ENCODE measurements at places on chromosomes 2 and 18.

GRCh38 chr18:68667121-68667520 lies 47.8 kb downstream of the TMX3 start:
- DNase-seq: no peak

- DNase-seq: peak; percentile 68
These were observed 29.9 kb upstream of the MPPE1 start for GRCh38 chr18:11937874-11938478.

DNA sequence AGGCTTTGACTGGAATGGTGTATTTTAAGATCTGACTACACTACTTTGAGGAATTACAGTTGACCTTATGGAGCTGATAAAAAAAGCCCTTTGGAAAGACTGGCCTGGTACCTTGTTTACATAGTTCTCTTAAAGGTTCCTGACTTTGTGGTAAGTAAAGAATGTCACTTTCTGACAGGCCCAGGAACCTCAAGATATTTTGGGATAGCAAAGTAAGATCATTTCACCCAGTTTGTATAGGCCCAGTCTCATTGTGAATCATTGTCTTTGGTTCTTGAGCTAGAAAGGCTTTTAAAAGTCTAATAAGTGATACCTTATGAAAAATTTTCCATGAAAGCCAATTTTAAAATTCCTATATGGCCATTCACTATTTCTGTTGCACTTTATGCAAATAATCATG lies 316.3 kb upstream of the LRRTM4 start:
- no peak for DNase-seq

DNA sequence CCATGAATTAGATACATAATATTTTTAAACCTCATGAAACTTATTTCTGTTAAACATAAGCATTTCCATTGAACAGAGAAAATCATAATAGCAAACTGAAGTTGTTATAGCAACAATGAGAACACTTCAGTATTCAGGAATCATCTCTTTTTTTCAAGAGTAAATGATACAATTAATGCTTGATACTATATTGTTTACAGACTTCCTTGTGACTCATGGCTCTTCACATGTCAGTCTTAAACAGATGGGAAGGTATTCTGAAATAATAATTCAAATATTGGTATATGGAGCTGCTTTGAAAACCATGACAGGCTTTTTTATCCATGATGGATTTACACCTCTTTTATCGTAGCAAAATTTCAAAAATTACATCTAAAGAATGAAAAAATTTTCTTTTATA lies 226.5 kb upstream of the RBMS1 start:
- DNase-seq: no peak

- no peak for DNase-seq
These were observed 176.3 kb downstream of the ANKRD30B start for GRCh38 chr18:14924226-14924625.

GRCh38 chr18:64115881-64116280 lies 33.0 kb downstream of the LINC00305 start:
- no peak for DNase-seq

- DNase-seq: no peak
These were observed 20.9 kb upstream of the COL6A3 start for GRCh38 chr2:237434866-237435311.
